NCI-H187 (cell line): ENCODE measurements at places on chromosomes 6 and 20.

DNA sequence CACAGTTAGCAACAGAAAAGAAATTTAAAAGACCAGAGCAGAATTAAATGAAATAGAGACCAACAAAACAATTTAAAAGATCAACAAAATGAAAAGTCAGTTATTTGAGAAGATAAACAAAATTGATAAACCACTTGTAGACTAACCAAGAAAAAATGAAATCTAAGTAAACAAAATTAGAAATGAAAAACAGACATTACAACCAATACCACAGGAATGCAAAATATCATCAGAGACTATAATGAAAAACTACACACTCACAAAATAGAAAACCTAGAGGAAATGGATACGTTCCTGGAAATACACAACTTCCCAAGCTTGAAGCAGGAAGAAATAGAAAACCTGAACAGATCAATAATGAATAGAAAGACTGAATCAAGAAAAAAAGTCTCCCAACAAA lies 97.8 kb downstream of the WDR27 start:
- DNase-seq, result no peak

DNA sequence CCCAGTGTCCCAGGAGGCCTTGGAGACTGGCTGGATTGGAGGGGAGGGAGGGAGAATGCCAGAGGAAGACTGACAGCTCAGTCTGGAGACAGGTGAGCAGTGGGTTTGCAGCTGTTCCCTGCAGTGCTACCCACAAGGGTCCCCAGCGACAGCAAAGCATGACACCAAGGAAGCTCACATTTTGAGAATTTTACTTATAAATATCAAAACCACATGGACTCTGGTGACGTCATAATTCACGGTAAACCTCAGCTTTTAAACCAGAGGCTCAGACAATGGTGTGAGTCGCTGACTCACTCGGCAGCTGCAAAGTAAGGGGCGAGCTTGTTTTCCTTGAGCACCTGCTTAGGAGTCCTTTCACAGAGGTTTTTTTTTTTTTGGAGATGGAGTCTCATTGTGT lies 65.2 kb downstream of the THBS2 start:
- DNase-seq, result no peak

- DNase-seq, result no peak
Measured at GRCh38 chr6:10518557-10519407, 2.4 kb upstream of the GCNT2 start.

DNA sequence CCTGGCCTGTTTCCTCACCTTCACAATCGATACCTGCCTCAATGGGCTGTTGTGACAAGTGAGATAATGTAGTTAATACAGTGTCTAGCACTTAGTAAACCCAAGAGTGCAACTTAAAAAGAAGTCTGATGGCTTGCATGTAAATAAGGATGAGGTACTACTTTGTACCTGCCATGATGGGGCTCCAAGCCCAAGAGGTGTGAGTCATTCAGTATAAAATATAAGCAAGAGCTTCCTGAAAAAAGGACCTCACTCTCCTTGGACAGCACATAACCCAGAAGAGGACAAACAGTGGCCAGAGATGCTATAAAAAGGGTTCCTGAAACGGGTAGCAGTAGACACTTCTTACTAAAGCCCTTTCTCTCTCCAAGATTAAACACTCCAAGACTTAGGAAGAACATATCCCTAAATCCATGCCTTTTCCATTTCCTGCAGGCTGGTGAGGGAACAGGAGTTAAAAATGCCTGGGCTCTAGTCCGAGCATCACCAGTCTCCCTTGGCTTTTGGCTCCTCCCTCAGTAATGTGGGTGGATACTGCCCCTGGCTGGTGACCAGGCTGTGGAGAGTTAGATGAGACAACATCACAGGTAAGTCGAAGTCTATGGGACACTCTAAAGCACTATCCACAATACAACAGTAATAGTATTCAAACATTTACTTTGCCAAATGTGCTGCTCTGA lies 4.3 kb downstream of the UBE2V1 start:
- DNase-seq, result no peak

DNA sequence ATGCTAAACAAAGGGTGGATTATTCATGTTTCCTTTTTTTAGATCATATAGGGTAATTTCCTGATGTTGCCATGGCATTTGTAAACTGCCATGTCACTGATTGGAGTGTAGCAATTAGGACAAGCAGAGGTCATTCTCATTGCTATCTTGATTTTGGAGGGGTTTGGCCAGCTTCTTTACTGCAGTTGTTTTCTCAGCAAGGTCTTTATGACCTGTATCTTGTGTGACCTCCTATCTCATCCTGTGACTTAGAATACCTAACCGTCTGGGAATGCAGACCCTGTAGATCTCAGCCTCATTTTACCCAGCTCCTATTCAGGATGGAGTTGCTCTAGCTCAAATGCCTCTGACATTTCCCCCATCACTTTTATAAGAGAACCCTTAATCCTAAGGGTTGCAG lies 53.6 kb downstream of the CDS2 start:
- DNase-seq, result no peak

DNA sequence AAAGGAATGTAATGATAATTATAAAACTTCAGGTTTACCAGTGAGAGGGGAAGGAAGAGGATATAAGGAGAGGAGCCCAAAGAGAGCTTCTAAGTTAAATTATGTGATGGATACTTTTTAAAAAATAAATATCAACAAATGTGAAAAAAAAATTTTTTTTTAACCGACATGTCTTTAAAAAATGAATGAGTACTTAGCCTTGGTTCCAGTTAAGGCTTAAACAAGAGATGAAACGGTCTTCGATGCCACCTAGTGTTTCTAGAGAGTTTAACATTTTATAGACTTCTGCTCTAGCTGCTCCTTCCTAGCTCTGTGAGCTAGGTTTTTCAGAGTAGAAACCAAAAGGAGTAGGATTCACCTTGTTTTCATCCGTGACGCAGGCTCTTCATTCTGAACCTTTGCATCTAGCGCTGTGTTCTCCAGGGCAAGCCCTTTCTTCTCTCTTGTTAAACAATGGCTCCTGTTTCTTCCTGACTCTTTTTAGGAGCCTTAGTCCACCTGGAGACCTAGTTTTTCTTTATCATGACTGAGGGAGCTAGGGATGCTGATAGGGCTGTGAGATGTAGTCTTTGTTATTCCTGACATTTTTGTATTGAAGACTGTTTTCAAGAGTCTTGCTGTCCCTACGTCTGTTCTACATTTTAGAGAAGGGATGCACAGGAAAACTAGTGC lies 42.4 kb upstream of the GNRH2 start:
- DNase-seq, result peak; percentile 19

DNA sequence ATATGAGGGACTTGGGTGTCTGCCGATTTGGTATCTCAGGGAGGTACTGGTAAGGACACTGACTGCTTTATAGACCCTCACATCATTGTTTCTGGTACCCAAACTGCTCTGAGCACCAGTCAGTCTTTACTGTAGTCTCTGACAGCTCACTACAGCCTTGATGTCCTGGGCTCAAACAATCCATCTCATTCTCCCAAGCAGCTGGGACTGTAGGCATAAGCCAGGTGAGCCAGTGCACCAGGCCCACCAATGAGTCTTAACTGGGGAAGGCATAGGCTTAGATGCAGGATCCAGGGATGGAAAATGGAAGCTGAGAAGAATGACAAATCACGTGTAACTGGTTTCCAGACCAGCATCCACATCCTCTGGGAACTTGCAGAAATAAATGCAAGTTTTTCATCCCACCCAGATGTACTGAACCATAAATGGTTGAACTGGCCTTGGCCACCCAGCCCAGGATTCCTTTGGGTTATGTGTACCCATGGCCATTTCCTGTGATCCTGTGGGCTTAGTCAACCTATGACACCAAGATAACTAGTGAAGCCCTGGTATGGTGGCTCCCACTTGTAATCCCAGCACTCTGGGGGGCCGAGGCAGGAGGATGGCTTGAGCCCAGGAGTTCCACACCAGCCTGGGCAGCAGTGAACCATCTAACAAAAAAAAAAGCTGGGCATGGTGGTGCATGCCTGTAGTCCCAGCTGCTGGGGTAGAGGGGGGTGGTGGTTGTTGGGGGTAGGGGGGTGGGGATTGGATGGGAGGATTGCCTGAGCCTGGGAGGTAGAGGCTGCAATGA lies 5.8 kb downstream of the TUBB start:
- DNase-seq, result no peak

DNA sequence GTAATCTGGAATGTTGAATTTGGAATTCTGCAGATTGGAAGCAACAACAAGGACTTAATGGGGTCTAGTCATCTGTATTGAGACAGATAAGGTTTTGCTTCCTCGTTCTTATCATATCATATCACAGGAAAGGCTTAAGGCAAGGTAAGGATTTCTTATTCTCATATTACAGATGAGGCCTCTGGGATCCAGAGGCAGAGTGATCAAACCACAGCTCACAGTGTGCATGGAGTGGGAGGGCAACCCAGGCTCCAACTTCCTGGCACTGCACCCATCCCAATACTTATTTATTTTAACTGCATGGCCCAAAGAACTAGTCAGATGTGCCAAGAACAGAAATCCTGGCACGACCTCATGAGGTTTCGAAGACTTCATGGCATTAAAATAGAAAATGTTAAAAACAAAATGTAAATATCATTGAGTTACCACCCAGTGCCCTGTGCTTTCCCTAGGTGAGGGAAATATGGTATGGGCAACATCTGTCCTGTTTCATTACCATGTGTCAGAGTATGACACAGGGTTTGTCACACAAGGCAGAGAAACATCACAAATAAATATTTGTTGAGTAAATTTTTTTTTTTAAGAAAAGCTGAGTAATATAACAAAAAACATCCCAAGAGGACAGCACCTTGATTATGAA lies 191.9 kb downstream of the ISM1 start:
- DNase-seq, result no peak

- DNase-seq, result no peak
Measured at GRCh38 chr6:15575357-15576033, 87.3 kb downstream of the DTNBP1 start.

DNA sequence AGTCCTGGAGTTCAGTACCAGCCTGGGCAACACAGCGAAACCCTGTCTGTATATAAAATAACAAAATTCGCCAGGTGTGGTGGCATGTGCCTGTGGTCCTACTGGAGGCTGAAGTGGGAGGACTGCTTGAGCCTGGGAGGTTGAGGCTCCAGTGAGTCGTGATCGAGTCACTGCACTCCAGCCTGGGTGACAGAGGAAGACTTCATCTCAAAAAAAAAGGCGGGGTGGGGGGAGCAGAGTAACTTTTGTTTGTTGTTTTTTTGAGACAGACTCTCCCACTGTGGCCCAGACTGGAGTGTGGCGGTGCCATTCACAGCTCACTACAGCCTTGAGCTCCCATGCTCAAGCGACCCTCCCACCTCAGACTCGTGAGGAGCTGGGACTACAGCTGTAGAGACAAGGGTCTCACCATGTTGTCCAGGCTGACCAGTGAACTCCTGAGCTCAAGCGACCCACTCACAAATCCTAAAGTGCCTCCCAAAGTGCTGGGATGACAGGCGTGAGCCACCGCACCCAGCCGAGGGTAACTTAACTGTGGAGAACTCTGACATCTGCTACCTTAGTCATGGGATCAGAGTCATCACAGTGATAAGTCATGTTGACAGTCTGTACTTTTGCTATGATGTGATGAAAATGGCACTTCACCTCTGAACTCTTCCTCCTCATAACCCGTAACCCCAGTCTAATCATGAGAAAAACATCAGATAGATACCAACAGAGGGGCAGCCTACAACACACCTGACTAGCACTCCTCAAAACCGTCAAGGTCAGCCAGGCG lies 16.5 kb downstream of the PEDS1 start:
- no peak for DNase-seq

DNA sequence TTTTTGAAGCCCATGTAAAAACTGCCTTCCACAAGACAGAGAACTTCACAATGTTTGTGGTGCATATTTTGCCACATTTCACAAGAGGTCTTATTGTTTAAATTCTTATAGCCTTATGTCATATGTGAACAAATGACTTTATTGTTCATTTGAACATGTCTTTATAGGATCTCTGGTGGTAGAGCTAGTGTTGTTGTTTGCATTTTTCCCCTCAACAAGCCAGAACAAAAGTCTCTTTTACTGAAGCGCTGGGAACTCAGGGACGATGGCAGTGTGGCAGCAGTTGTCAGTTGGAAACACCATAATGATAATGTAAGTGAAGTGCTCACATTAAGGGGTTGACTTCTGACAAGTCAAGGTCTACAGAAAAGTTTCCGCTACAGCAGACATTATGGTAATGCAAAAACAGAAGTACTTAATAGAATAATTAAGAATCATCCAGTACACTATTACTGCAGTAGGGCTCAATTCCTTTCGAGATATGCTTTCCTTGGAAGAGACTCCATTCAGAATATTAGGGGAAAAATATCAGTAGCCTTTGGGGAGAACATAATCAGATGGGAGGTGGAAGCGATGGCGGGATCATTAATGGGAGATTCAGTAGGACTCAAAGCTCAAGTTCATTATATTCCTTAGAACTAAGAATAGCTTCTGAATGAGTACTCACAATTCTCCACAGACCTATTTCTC lies 180.0 kb downstream of the GJA10 start:
- no peak for DNase-seq

- DNase-seq, result no peak
Measured at GRCh38 chr6:58113960-58114359, 796.5 kb downstream of the PRIM2 start.

DNA sequence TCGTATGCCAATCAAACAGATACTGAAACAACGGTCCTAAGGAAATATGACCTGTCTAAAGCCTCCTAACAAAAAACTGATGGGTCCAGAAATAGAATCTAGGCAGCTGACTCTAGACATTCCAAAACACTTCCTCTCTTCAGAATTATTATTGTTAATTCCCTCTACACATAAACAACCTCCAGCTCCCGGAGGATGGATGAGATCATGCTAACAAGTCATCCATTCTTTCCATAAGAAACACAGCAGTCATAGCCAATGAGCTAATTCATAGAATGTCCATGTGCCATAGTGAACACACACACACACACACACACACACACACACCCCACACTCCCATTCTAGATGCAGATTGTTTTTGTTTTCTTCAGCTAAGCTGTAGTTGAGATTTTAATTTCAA lies 44.3 kb downstream of the HDGFL1 start:
- DNase-seq, result no peak

GRCh38 chr6:151060096-151060765 lies 179.5 kb upstream of the AKAP12 start:
- no peak for DNase-seq

GRCh38 chr20:63856098-63856511 lies 5.2 kb upstream of the ABHD16B start:
- no peak for DNase-seq

DNA sequence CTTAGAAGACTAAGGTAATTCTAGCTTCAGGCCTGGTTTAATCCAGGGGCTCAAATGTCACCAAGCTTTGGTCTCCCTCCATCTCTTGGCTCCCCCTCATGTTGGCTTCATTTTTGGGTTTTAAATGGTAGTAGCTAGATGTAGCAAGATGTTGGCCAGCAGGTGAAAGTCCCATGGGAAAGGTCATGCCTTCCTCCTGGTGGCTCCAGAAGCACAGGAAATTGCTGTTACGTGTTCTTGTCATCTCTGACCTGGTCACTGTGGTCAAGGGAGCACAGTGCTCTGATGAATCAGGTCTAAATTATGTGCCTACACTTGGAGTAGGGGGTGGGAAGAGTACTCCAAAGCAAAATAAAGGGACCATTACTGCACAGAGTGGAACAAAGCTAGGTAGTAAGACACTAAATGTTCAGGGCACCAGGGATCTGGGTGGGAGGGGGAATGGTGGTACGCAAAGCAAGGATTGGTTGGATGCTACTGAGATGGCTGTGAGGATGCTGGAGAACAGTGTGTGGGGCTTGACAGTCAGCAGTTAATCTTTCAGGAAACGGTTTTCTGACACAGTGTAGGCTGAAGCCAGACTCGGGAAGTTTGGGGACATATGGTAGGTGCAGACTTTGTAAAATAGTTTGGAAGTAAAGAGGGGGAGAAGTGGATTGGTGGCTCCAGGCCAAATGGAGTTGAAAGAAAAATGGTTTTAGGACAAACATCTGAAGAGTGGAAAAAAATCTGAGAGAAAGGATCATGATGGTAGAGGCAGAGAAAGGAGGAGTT lies 30.1 kb downstream of the CDS2 start:
- no peak for DNase-seq
